ENCODE measurements at places on chromosomes 3 and 15. TPM values are rescaled to one million over a fixed set of nuclear protein-coding genes. Genes with fewer than 3 reads are reported as not detected.

GRCh38 chr3:111667621-111668239 is 72.6 kb upstream of the ZBED2 start:
- no peak for DNase-seq

- DNase-seq = no peak
Measured at GRCh38 chr3:76941376-76941775, 98.5 kb upstream of the ROBO2 start.

- no peak for DNase-seq
Measured at GRCh38 chr3:39407773-39408492, 1.4 kb downstream of the RPSA start.

GRCh38 chr3:9689757-9690156 is 13.9 kb upstream of the CPNE9 start:
- no peak for DNase-seq

DNA sequence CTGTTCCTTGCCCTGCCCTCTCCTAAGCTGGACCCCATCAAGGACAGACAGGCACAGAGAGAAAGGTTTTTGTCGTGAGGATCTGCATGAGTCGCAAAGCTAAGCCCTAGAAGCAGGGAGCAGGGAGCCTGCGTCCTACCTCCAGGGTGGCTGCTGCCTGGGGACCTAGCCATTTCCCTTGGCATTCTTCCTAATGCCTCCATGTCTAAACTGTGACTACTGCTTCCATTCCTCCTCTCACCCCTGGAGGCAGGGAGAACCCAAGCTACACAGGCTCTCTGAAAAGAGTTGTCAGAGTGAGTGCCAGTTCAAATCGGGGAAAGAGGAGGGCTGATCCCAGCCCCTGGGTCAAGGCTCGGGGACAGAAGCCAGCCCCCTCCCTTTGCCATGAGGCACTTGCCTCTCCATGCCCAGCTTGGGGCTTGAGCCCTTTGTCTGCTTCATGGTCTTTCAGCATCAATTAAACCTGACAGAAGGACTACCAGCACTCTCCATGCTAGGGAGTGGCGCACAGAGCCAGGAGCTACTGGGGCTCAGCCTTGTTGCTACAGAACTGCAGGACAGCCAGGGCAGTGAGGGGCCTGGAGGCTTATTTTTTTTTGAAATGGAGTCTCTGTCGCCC is 2.4 kb downstream of the GCHFR start:
- no peak for DNase-seq

- DNase-seq = no peak
Measured at GRCh38 chr3:133828576-133829309, 23.1 kb downstream of the SRPRB start.

Gene C2CD4B
- 7.9 TPM for total RNA-seq

Data from skin of body (tissue), 3 donors.